ENCODE measurements at places on chromosomes 12 and 14. TPM values are rescaled to one million over a fixed set of nuclear protein-coding genes. Genes with fewer than 3 reads are reported as not detected.

- DNase-seq: no peak
Measured at GRCh38 chr12:32902287-32902997, 5.9 kb upstream of the PKP2 start.

DNA sequence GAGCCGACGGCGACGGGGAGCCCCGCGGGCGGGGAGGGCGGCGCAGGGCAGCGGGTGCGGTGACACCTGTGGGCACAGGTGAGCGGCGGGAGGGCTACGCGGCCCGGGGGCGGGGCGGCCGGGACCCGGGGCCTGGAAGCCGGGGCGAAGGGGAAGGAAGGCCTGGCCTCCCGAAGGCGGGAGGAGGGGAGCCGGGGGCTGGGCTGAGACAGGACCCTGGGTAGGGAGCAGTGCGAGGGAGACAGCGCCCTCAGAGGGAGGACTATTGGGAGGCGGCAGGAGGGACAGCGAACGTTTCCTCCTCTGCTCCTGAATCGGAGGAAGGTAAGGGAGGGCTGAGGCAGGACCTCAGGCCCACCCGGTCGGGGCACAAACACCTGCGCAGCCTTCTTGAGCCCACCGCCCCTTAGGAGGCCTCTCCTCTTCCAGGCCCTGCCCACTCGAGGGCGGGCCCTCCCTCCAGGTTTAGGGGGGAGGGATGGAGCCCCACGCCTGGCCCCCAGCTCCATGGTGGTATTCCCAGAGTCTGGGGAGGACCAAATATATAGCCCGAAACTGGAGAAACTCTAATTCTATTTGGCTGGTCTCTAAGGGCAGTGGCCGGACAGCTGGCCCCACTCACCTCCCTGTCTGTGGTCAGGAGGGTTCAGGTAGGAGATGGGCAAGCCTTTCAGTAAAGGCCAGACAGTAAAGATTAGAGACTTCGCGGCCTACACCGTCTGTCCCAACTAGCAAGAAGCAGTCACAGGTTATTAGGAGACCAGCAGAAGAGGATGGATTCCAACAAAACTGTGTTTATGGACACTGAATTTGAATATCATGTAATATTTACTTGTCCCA is 509 bp downstream of the PLEKHG6 start:
- DNase-seq: no peak

GRCh38 chr14:62133776-62134550 is 371.7 kb downstream of the SNAPC1 start:
- DNase-seq: no peak

DNA sequence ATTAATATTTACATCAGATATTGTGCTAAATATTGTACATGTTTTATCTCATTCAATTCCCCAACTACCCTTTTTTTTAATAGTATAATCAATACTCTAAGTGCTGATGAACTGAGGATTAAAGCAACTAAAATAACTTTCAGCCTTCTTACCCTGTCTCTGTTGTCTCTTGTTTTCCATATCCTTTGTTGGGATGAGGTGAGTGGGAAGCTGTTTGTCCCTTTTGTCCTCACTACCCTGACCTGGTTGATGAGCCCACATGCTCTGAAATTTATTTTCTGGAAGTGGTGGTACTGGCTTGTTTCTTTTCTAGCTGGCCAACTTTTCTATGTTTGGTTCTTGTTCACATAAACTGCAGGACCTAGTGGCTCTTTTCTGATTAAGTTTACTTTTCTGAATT is 9.6 kb upstream of the ART4 start:
- DNase-seq: no peak

- DNase-seq: no peak
Measured at GRCh38 chr12:79155683-79156082, 291.1 kb downstream of the SYT1 start.

DNA sequence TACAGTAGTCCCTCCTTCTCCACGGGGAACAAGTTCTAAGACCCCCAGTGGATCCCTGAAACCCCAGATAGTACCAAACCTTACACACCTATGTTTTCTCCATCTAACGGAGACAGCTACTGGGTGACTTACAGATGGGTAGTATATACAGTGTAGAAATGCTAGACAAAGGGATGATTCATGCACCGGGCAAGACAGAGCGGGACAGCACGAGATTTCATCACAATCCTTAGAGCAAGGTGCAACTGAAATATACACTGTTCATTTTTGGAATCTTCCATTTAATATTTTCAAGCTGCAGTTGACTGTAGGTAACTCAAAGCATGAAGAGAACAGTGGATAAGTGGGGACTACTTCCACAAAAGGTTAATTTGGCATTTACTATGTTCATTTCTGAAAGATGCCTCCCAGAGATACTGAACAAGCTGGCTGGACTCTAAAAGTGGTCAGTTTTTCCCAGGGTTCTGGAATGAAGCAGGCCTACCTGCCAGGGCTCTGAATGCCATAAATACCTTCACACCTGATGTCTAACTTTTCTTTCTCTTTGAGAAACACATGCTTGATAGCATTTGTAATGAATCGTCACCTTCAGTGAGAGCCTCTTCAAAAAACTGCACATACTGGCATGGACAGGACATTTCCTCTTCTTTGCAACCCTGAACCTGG is 127.7 kb upstream of the FOXN3 start:
- DNase-seq: no peak

- DNase-seq: no peak
Measured at GRCh38 chr14:98144964-98145363, 1127.0 kb downstream of the BCL11B start.

- no peak for DNase-seq
Measured at GRCh38 chr12:9636150-9636850, 28.6 kb upstream of the KLRB1 start.

DNA sequence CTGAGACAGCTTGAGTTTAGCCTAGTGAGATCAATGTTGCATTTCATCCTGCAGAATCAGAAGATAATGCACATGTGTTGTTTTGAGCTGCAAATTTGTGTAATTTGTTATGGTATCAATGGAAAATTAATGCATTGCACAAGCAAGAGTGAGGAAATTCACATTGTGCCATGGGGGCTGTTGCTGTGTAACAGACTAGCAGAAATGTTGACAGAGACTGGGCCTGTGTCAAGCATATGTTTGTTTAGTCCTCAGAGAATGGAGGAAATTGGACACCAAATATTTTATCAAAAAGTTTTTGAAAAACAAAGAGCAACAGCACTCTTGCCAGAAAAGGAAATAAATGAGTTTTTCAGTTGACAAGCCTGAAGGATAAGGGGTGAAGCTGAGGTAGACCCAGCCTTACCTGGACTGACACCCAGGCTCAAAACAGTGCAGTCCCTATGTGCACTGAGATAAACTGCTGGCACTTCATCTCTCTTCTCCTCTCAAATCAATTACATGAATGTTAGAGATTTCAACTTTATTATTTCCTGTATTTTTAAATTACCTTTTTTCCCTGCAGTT is 1150.0 kb downstream of the FSCB start:
- no peak for DNase-seq

DNA sequence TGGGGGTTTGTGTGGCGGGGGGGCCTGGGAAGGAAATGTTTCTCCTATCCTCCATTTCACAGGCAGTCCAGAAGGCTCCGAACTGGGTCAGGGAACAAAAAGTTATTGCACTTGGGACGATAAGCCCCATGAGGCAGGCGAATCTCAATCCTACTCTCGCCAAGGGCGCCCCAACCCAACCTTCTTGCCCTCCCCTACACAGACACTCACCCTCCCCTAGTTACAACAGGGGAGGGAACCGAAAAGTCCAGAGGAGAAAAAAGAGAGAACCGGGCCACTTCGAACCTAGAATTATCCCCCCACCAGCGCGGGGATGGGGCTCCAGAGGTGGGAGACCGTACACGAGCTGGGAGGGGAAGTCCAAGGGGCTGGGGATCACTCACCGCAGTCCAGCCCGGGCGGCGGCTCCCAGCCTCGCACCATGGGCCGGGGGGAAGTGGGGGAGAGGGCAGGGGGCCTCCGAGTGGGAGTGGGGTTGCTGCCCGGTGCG is 357 bp downstream of the HOMEZ start:
- no peak for DNase-seq

GRCh38 chr12:76449583-76449982 is 101.4 kb upstream of the BBS10 start:
- no peak for DNase-seq

DNA sequence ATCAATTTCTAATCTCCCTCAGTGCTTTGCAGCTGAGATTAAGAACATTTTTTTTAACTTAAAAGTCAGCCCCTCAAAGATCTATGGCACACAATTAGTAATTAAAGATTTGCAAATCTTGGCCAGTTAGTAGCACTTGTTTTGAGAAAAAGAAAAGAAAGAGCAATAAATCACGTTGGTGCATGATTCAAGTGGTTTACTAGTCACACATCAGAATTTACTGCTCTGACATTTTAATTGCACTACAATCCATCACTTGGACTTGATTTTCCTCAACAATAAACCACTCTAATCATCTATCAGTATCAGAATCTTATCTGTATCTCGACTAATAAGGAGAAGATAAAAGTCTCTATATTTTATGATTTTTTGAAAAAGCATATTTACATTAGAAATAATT is 154.3 kb downstream of the HELB start:
- DNase-seq: no peak

- DNase-seq: no peak
Measured at GRCh38 chr12:69783365-69783764, 41.7 kb upstream of the MYRFL start.

- DNase-seq: no peak
Measured at GRCh38 chr12:32031109-32031508, 71.9 kb downstream of the RESF1 start.

DNA sequence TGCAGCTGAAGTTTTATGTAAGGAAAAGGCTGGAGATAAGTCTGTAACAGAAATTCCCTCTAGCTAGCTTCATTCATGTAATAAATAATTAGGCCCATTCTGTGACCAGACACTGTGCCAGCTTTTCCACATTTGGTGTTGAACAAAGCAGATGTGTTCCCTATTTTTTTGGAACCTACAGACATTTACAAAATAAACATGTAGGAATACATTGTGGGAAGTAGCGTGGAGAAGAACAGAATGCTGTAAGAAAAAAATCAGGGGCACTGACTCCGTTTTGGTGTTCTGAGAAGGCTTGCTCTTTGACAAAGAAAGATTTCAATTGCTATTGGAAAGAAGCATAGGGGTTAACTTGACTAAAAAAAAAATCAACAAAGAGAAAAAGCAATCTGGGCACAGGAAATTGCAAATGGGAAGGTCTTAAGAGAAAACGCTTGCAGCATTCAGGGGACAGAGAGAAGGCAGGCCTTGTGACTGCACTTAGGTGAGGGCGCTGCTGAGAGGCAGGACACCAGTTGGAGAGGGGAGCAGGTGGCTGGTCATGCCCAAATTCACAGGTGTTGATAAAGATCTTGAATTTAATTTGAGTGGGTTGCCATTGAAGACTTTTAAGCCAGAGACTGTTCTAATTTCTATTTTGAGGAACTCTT is 4.0 kb downstream of the FAR2 start:
- DNase-seq: no peak

DNA sequence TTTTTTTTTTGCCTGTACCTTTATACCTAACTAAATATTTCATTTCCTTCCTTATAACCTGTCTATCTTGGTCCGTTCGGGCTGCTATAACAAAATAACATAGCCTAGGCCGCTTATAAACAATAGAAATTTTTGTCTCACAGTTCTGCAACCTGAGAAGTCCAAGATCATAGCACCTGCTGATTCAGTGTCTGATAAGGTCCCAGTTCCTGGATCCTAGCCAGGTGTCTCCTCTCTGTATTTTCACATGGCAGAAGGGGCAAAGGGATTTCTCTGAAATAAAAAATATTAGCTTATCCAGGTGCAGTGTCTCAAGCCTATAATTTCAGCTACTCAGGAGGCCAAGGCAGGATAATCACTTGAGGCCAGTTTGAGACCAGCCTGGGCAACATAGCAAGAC is 1046.6 kb upstream of the USP15 start:
- DNase-seq: no peak

GRCh38 chr14:22047115-22047514 is 373.5 kb upstream of the OR4E1 start:
- DNase-seq: no peak

GRCh38 chr14:30551460-30551859 is 7.5 kb upstream of the G2E3 start:
- no peak for DNase-seq

GRCh38 chr14:54356172-54356571 is 40.6 kb upstream of the CDKN3 start:
- DNase-seq: no peak

- no peak for DNase-seq
Measured at GRCh38 chr14:95314609-95315008, 5.1 kb downstream of the CLMN start.

GRCh38 chr12:125228519-125229260 is 163.5 kb downstream of the AACS start:
- DNase-seq: no peak

- DNase-seq: no peak
Measured at GRCh38 chr14:61752626-61753025, 9.6 kb upstream of the SNAPC1 start.

- no peak for DNase-seq
Measured at GRCh38 chr12:26264215-26264838, 69.0 kb downstream of the SSPN start.

DNA sequence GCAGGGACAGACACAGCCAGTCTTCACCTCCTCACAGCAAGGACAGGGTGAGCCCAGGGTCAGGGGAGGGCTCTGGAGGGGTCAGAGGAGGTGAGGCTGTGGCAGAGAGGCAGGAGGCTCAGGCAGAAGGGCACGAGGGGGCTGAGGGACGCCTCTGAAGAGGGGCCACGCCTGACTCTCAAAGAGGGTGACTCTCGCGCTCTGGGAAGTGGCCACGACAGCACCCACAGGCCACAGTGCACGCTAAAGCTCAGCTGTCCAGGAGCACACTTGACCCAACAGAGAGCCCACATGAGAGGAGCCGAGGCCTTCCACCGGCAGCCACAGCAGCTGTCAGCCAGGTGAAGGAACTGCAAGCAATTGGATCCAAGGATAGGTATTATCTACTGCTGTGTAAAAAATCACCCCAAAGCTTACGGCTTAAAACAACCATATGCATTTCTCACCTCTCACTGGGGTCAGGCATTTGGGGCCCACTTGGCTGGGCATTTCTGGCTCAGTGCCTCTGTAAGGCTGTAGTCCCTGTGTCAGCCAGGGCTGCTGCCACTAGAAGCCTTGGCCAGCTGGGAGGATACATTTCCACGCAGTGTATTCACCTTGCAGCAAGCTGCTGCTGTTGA is 27.8 kb downstream of the SLC6A12 start:
- no peak for DNase-seq

DNA sequence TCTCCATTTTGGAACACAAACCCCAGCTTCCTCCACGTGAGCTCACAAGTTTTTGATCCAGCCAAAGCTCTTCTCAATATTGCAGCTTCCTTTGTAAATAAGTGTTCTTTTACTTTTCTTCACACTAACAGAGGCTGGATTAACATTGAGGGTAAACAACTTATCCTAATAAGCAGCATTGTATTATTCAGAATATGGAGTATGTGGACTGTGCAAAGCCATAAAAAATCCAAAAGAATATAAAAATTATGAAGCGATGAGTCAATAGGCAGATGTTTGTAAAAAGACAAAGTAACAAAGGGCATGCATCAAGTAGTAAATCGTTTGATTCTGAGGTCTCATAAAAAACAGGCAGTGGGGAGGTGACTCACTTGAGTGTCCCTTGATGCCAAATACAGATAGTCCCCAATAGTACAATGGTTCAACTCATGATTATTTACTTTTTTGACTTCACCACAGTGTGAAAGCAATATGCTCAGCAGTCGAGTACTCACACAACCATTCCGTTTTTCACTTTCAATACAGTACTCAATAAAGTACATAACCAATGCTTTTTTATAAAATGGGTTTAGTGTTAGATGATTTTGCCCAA is 23.1 kb upstream of the KCNK10 start:
- no peak for DNase-seq

Gene SSPN
- total RNA-seq: 119 TPM

Gene WDR89
- total RNA-seq: 20.5 TPM

Gene DDX24
- 181 TPM for total RNA-seq

Gene ACSM4
- total RNA-seq: not detected

Gene PLXNC1
- 22.8 TPM for total RNA-seq

Gene PPFIBP1
- total RNA-seq: 146 TPM

Gene CHST11
- total RNA-seq: 19.2 TPM
